Astrocyte (in vitro differentiated cells and primary cell): ENCODE measurements at places on chromosomes 16 and 17.

DNA sequence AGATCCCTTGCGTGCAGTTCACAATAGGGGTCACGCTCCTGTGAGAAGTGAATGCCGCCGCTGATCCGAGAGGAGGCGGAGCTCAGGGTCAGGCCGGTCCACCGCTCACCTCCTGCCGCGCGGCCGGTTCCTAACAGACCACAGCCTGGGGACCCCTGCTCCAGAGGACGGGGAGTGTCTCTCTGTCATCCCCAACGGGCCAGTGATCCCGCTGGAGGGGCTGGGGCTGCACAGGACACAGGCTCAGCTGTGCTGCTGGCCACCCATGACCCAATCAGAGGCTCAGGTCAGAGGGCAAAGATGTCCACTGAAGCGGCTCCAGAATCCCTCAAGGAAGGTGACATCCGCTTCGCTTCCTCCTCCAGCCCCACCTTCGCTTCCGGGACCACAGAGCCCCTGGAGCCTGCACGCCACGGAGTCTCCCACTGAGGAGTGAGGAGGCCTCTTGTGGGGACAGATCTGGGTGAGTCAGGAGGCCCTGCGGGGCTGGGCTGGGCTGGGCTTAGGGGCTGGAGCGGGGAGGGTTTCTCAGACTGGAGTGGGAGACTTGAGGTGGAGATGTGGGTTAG lies 115.4 kb downstream of the METRNL start:
- DNase-seq, result no peak

- DNase-seq, result no peak
Measured at GRCh38 chr17:77027271-77027889, 113.4 kb upstream of the SEC14L1 start.

GRCh38 chr16:12876778-12877177 lies 24.6 kb upstream of the SHISA9 start:
- no peak for DNase-seq

GRCh38 chr17:19398301-19399181 lies 11.6 kb upstream of the MFAP4 start:
- no peak for DNase-seq

DNA sequence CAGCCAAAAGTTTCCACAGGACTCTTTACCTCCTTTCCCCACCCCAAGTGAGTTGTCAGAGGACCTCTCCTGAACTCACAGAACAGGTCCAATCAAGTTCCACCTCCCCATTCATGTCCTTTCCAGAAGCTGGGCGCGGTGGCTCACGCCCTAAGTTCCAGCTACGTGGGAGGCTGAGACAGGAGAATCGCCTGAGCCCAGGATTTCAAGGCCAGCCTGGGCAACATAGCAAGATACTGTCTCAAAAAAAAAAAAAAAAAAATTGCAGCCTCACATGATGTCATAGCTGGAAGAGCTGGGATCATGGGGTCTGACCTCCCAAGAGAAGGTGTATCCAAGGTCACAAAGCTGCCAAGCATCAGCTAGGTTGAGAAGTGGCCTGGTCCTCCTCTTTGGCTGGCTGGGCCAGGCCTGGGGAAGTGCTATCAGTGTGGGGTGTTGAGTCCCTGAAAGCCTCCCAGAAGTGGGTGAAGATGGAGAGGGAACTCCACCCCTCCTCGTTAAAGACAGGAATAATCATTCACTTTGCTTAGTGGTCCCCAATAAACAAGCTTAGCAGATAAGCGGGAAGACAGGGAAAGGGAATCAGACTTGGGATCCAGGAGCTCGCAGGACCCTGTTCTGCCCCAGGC lies 5.5 kb upstream of the MNT start:
- DNase-seq, result no peak

- DNase-seq, result peak; percentile 91
Measured at GRCh38 chr17:81422776-81423697, 27.8 kb downstream of the BAHCC1 start.

DNA sequence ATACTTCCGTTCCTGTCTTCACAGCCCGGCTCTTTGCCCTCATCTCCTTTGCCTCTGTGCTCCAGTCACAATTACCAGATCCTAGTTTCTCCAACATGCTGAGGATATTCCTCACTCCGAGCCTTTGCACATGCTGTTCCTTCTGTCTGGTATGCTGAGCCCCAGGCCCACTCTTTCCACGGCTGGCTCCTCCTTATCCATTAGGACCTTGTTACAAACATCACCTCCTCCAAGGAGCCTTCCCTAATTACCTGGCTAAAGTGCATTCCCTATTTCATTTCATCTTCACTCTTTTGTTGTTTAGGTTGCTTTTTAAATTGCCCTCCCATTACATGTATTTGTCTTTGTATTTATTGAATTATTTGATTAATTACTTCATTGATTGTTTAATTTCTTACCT lies 14.9 kb upstream of the ADGRG1 start:
- DNase-seq, result no peak

DNA sequence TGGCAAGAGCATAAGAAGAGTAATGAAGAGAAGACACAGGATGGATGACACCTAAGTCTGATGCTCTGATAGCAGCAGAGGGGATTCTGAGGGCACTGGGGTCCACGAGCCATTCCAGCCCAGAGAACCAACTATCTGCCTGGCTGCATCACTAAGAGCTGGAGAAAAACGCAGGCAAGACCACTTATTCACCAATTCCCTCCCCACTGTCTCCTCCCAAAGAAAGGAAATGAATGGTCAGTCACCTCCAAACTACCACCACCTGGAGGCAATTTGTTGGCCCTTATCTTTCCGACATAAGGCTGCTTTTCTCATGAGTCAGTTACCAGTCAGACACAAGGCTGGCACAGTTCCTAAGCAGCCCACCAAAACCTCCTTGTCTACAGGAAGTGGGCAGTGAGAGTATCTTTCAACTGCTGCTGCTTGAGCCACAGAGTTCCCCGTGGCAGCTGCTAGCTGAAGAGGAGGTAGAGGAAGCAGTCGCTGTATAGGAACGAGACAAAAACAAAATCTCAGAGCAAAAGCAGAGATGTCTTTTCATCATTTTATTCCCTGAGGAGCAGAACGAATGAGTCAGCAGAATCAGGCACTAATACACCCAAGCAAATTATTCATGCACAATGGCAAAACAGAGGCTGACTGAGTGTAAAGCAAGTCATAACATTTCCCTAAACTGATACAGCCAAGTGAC lies 111.1 kb downstream of the SMG6 start:
- DNase-seq, result peak; percentile 100

- peak; percentile 70 for DNase-seq
Measured at GRCh38 chr17:3804503-3804931, 3.5 kb upstream of the ITGAE start.

DNA sequence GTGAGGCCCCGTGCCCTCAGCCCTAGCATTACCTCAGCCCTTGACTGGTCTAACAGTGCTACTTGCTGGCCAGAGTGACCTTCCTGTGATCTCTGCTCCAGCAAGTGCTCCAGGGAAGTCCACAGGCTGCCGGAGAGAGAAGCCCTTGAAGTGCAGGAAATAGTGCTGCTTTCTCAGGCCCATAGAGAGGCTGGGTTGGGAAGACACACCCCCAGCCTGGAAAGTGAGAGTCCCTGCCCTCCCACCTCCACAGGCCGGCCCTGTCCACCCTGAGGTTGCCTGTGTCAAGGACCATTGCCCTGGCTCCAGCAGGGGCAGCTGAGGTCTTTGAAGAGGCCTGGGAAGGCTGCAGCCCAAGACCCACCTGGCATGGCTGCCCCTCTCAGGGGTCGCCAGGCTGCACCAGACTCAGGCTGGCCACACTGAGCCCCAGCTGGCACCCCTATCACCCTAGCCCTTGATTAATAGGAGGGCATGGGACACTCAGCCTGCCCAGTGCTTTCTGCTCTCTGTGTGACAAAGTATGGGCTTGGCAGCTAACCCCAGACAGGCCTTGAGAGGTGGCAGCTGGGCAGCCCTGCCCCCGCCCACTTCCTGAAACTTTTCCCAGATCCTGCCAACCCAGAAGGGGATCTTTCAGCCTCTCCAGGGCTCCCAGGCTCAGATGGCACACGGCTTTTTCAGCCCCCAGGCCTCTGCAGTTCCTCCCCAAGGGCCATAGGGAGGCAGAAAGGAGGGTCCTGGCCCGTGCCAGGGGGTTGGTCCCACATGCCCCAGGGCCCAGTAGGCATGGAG lies 21.7 kb downstream of the ATP6V0D1 start:
- DNase-seq, result no peak

DNA sequence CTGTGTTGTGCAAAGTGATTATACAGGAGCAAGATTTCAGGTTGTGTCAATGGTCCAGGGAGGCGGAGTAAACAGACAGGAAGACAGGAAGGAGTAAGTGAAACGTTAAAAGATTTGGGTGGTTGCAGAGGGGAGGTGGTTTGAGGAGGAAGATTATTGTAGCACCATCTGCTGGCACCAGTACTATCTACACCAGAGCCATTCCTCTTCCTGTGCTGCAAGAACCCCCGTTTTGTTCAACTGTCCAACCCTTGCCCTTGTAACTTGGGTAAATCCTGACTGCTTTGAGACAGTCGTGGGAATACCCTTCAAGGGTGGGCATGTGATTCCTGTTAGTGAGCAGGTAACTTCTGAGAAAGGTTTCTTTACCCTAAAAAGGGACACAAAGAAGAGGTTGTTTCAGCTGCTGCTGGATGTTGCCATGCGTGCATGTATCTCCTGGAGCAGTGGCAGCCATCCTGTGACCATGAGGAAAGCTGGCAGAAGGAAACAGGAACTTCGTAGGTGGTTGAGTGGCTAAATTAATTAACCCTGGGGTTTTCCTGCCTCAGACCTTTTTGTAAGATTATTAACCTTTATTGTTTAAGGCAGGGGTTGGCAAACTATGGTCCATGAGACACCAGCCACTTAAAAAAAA lies 124.1 kb downstream of the PRKCA start:
- no peak for DNase-seq

- DNase-seq, result no peak
Measured at GRCh38 chr16:21684199-21684598, 20.4 kb downstream of the OTOA start.

DNA sequence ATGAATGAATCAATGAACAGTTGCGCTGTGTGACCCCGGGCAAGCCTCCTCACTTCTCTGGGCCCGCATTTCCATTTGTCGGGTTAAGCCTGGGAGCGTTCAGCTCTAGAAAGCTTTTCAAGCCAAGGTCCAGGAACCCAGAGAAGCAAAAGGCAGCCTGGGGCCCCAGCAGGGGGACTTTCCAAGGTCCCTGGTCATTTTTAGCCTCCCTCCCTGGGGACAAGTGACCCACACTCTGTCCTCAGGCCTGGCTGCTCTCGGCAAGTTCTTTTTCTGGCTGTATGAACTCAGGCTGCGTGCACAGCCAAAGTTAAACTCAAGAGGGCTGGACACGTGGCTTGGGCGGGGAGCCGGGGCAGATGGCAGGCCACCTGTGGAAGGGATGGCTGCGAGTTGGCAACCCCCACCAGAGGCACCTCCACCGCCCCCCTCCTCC lies 41.4 kb upstream of the CIBAR2 start:
- no peak for DNase-seq

- no peak for DNase-seq
Measured at GRCh38 chr17:43547659-43548256, 1.6 kb upstream of the ETV4 start.

DNA sequence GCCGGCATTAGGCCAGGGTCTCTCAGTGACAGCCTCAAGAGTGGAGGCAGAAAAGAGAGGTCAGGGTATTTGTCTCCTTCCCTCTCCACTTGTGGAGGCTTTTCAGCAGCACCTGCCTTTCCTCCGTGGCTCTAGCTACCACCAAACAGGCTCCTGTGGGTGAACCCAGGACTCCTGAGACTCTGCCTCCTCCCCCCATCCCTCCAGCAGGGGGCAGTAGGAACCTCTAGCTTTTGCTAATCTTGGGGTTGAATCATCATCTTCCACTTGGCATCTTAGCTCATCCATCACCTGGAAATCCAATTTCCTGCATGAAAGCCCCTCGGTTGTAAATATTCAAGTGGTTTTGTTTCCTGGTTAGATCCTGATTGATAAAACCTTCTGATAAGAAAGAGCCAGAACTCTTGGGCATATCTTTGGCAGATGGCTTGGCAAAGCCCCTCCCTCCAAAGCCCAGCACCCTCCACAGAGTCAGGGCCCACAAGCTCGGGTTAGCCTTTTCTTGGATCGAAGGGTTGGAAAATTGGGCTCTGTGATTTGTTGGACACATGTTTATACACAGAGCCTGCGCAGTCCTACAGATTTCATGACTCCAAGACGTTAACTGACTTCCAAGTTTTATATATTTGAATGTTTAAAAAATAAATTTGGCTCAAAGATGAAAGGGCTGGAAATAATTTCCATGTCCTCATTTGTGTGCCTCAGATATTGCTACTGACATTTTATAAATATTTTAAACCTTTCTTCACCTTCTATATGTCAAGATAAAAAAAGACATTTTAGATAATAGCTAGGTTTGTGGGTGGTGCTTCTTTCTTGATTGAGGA lies 322.1 kb downstream of the MAP2K4 start:
- no peak for DNase-seq

- DNase-seq, result no peak
Measured at GRCh38 chr17:63436523-63437110, 9.5 kb downstream of the CYB561 start.

DNA sequence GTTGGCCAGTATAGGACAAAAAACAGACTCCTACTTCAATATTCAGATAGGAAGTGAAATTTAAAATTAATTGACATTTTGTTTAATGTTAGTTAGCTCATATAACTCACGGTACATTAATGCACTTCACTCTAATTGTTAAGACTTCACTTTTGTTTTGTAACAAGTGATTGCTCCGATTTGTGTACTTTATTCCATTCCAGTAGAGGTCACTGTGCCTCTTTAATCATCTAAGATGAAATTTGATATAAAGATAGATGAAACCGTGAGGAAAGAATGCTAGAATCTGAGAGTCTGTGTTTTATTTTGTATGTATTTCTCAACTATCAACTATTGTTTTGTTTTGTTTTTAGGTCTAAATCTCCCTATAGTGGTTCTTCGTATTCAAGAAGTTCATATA lies 29.0 kb downstream of the RBBP6 start:
- peak; percentile 6 for DNase-seq

GRCh38 chr17:19660219-19660870 lies 11.8 kb downstream of the ALDH3A2 start:
- DNase-seq, result no peak

DNA sequence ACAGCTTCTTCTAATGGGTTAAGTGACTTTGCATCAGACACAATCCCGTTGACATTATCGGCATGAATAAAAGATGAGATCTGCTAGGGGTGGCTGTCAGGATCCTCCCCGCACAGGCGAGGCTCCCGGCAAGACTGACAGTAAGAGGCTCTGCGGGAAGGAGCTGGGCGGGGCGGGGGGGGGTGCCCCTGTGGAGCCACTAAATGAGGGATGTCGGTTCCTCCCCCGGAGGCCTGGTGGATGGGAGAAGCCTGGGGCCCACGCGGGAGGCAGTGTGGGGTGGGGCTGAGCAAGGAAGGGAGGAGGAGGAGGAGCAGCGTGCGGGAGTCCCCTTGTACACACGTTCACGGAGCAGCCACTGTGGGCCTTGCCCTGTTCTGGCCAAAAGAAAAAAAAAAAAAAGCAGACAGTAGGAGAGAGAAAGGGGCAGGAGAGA lies 190.9 kb upstream of the GSE1 start:
- DNase-seq, result no peak
